ENCODE measurements at places on chromosomes 13 and 19.

DNA sequence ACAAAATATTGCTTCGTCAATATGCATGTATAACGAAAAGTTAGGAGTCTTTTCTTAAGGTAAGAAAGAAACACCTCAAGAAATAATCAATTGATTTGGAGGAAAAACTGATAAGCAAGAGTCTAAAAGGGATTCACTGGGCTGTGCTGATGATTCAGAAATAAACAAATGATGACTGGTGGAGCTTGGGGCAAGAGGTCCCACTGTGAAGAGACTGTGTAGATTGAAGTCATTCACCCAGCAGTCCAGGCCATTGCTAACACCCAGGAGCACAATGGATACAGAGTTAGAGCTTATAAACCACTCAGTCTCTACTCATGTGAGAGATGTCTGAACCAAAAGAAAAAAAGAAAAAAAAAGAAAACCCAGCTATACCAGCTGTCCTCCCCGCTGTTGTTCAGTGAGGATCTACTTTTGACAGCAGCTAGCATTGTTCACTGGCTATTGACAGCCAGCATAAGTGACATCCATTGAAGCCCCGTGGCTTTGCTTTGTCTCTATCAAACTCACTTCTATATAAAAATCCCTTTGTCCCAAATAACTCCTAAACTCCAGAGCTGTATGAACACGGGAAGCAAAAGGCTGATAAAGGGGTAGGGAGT is 255.5 kb downstream of the KCTD12 start:
- no peak for DNase-seq

DNA sequence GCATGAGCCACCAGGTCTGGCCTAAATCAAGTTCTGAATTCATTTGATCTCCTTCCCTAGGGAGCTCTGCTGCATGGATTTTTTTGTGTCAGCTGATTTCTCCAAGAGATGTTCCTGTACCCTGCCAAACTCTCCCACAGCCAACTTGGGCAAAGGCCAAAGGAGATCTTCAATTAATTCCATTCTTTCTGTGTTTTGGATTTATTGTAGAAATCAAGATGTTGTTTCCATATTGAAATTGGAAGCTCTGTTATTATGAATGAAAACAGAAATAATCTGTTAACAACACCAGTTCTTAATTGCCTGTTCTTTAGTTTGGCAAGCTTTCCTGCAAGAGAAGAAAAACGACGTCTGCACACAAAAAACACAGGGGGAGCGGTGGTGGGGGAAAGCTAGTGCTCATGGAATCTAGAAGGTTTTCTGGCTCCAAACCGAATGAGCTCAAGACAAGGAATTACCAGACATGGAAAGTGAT is 86.5 kb upstream of the ABCC4 start:
- DNase-seq = no peak

DNA sequence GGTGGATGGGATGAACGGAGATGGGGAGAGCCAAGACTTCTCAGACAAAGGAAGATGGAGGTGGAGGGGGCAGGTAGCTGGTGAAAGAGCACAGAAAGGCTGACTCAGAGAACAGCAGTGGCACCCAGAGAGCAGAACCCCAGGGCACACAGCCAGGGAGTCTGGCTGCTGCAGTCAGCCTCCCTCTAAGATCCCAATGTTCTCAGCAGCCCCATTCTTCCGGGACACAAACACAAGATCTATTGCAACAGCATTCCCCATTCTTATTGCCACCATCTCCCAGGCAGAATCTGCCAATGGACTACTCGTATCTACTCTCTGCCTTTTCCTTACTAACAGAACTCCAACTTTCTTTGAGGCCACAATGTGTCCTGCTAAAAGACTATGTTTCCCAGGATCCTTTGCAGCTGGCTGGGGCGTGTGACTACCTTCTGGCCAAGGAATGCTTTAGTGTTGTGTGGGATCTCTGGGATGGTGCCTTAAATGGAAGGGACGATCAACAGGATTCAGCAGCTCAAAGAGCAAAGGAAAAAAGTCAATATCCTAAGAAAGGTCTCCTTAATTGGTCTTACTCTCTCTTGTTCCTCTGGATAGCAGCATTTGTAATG is 7.5 kb downstream of the THAP8 start:
- DNase-seq = no peak

GRCh38 chr13:41813426-41813825 is 147.5 kb downstream of the VWA8 start:
- DNase-seq = no peak

DNA sequence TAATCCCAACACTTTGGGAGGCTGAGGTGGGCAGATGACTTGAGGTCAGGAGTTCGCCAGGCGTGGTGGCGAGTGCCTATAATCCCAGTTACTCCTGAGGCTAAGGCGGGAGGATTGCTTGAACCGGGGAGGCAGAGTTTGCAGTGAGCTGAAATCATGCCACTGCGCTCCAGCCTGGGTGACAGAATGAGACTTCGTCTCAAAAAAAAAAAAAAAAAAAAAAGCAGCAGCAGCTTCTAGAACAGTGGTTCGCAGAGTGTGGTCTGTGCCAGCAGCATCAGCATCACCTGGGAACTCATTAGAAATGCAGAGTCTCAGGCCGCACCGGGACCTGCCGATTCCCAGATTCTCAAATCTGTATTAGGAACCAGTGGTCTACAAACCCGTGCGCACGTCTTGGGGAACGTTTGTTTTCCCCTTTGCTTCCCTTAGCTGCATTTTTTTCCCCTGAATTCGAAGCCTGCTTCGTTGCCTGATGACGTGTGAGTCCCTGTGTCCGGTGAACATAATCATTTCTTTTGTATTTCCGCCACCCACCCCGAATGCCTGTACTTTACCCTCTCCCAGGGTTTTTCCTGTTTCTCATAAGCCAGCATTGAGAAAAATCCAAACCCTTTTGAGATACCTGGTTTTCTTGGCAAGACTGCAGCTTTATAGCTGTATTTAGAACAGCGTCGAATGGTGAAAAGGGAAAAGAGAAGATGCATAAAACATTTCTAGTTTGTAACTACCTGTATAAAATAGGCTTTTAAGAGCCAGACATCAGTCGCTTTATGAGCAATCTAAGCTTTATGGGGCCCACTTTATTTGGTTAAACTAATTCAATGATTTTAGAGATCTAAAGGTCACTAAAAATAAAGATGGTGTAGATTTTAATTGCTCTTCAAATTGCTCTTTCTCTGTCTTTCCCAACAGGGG is 49.8 kb downstream of the BICRA start:
- no peak for DNase-seq

DNA sequence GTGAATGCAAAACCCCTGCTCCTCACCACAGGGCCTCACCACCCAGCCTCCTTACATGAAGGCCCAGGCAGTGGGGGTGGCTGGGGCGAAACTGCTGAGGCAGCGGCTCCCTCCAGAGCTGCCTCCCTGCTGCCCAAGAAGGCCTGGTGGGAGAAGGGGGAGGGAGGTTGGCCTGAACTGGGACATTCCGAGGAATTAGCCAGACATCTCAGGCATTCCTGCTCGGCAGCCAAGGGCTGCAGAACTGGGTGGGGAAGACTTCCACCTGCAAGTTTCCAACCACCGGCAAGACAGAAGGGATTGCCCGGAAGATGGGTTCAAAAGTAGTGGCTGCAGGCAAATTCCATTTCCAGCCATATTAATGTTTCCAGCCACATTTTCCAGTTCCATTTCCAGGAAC is 2.3 kb upstream of the PSPN start:
- no peak for DNase-seq

- DNase-seq = no peak
Observed at GRCh38 chr13:82458169-82458568, 1424.1 kb downstream of the SLITRK1 start.

DNA sequence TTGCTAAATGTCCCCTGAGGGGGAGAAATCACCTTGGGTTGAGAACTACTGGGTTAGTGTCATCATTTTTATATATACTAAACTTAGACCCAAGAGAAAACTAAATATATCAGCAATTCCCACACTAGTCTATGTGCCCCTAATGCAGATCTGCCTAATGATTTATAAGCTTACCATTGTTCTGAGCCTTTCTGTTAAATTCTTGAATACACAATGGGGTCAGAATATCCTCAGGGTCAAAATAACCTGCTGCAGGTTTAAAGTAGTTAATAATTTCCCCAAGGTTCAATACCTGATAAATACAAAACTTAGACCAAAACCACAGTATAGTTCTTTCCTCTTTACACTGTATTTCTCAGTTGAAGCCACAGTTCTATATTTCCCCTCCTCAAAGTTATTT is 4.6 kb downstream of the VWA8 start:
- no peak for DNase-seq

DNA sequence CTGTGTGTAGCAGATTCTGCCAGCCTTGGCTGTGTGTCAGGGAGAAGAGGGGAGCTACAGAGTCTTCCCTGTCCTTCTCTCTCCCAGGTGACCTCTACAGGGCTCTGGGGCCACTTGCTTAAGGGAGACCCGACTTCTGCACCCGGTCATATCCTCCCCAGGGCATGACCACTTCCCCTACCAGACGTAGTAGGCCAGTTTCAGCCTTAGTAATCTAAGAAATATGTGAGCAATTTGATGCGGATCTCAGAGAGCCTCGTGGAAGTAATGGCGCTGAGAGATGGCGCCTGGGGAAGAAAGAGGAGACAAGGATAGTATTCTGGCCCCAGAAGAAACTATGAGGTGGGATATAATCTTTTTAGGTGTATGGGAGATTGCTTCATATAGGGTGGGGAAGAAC is 41.9 kb downstream of the NFIX start:
- DNase-seq = no peak

DNA sequence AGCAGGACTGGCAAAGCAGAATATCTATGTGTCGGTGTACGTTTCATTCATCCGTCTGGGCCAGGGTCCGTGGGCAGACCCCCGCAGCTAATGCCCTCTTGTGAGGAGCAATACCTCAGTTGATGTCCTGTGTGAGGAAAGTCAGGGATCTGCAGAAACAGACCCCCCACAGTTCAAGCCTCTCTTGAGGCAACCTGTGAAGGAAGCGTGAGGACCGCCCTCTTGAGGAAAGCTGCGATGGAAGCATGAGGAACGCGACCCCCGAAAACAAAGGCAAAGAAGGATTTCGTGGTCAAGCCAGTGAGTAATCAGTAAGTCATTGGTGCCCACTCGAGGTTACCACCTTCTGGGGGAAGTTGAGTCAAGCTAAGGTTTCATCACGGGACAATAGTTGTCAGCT is 20.9 kb upstream of the ZNF83 start:
- DNase-seq = no peak

- no peak for DNase-seq
Observed at GRCh38 chr13:97256343-97256783, 34.2 kb downstream of the MBNL2 start.

DNA sequence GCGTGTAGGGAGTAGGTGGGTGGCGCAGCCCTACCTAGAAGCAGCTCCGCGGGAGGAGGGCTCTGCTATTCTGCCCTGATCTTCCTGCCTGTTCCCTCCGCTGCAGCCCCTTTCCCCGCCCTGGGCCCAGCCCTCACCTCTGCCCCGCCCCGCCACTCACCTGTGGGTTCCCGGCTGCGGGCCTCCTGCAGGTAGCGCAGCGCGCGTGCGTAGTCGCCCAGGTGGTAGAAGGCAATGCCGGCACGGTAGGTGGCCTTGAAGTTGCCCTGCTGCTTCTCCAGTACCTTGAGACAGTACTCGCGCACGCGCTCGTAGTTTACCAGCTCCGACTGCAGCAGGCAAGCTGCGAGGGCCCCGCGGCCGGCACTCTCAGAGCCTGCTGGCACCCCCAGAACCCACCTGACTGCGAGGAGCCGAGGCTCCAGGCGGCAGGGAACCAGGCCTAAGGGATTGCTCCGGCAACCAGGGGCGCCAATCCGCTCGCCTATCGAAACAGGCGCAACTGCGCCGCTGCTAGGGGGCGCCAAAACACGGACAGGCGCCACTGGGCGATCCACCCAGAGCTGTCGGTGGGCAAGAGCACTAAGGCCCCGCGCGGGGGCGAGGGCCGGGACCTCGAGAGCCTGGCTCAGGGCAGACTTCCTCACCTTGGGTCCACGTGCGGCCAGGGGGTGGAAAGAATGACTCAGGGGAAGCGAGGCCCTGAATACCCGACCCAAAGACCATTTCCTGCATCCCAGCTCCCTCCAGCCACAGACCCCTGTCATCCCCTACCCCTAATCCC is 965 bp downstream of the TTC9B start:
- DNase-seq = no peak

GRCh38 chr13:35744566-35745178 is 268.2 kb upstream of the MAB21L1 start:
- DNase-seq = no peak

GRCh38 chr13:110633776-110634175 is 18.4 kb downstream of the NAXD start:
- DNase-seq = no peak

GRCh38 chr19:40688309-40688708 is 2.1 kb downstream of the NUMBL start:
- DNase-seq = no peak

- no peak for DNase-seq
Observed at GRCh38 chr13:41641961-41642360, 184.6 kb downstream of the RGCC start.

DNA sequence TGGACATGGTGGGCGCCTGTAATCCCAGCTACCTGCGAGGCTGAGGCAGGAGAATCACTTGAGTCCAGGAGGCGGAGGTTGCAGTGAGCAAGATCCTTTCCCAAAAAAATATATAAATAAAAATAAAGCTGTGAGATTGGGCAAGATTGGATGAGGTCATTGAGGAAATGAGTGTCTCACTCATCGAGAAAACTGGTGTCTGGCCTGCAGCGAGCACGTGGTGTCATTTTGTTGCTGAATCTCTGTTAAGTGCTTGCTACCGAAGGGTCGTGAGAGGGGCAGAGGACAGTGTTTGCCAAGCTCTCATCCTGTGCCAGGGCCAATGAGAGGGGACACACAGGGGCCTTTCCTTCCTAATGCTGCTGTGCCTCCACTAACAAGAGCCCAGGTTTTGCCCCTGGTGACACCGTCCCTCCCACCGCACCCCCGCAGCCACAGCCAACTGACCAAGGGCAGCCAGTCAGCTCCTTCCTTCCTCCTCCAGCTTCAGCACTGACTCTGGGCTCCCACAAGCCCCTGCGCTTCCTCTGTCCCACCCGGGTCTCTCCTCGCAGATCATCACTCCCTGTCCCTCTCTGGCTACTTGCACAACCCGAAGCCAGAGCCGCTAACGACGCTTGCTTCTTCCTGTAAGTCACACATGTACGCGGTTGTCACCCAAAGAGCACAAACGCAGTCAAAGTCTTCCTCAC is 3.2 kb downstream of the POLD1 start:
- DNase-seq = no peak

GRCh38 chr19:33687481-33688170 is 65.9 kb downstream of the CHST8 start:
- no peak for DNase-seq

DNA sequence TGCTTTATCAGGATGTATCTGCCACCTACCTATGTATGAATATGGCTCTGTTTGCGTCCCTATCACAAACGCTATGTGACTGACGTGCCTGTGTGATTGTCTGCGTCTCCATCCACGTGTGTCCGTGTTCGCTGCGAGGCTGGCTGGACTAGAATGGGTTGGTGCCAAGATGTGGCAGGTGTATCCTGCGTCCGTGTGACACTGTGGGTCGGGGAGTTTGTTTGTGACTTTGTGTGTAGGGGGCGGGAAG is 6.7 kb upstream of the HOOK2 start:
- no peak for DNase-seq

DNA sequence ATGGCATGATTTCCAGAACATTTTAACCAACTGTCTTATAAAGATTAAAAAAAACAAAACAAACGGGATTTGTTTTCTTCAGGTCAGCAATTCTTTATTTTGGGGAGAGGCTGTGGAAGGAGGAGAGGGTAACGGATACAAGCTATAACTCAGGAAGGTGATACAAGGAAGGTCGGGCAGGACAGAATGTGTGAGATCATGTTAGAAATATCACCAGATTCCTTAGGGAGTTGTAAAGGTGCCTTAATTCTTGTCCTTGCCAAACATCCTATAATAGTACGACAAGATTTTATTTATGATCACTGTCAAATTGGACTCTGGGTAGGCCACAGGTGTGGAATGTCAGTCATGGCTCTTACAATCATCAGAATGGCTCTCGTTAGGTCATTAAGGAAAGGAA is 503.1 kb downstream of the DIAPH3 start:
- no peak for DNase-seq

All from activated gamma-delta T cell treated with Interleukin-2 at 50 U/mL for 16 hours (primary cell).